ENCODE measurements at places on chromosomes 1 and 21. TPM values are rescaled to one million over a fixed set of nuclear protein-coding genes. Genes with fewer than 3 reads are reported as not detected.

DNA sequence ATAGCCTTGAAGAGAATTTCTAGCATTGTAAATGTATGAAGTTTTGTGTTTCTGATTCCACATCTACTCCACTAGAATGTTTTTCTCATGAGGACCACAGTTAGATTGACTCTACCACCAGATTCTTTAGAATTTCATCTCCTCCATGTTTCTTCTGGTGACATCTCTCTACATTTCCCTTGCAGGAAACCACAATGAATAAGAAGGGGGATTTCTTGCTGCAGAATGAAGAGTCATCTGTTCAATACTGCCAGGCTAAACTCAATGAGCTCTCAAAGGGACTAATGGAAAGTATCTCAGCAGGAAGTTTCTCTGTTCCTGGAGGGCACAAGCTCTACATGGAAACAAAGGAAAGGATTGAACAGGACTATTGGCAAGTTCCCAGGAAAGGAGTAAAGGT is 18.6 kb downstream of the GBP6 start:
- DNase-seq: no peak

DNA sequence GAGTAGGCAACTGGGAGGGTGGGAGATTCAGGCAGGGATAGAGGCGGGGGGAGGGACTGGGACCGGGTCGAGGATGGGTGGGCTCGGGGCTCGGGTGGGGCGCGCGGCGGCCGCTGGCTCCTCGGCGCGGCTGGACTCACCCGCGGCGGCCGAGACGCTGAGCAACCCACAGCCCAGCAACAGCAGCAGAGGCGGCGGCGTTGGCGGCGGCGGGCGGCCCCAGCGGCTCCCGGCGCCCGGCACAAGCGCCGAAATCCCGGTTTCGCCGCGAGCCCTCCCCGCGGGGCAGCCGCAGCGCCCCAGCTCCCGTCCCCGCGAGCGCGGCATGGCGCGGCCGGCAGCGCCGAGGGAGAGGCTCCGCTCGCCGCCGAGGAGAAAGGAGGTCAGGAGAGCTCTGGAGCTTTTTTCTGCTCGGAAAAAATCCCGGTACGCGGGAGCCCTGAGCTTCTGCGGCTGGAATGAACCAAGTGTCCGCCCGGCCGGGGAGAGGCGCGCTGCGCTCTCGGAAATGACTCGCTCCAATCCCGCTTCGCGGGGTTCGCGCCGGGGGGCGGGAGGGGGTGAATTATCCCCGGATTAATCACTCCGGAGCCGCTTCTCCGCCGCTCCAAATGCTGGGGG is at the start of gene CSMD2:
Gene CSMD2 (minus strand): TSS at position 460 of the 621 bp plus-strand sequence. CDS start 133 bp downstream, at position 327.
- no peak for DNase-seq

- DNase-seq: no peak
Measured at GRCh38 chr21:39316729-39317128, 3.3 kb upstream of the BRWD1 start.

DNA sequence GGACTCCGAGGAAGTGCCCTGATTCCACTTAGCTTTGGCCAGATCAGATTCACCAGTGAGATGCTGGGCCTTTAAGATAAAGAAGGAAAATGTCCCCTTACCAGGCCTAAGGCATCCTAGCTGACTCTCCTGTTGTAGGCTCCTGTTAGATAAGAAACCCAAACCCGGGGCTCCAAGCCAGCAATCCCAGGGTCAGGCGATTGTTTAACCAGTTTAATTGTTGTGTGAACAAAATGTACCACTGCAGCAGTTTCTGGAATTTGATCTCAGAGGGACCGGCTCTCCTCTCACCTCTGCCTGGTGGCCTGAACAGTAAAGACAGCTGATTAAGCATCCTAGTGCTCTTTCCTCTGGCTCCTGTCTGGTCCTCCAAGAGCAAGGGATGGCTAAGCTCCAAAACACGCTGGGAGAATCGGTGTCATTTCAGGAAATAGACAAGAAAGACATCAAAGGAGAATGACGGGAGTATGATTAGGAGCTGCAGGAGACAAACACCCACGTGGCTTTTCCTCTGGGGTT is 9.3 kb upstream of the KLHDC8A start:
- no peak for DNase-seq

- no peak for DNase-seq
Measured at GRCh38 chr1:54479841-54480524, 68.0 kb upstream of the ACOT11 start.

DNA sequence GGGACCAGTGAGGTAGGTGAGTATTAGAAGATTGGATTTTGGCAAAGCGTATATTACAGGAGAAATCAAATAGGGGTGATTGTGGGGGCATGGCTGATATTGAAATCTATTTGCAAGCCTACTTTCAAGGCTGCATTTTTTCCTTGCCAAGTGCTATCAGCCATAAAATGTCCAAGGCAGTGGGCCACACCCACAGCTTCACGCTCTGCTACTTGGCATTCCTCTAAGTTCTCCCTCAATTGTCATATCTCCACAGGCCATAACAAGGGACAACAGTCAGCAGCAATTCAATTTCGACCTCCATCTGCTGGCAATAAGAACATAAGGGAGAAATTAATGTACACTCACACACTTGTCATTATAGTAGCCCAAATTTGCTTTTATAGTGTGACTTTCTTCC is 667.1 kb upstream of the PKN2 start:
- DNase-seq: no peak

DNA sequence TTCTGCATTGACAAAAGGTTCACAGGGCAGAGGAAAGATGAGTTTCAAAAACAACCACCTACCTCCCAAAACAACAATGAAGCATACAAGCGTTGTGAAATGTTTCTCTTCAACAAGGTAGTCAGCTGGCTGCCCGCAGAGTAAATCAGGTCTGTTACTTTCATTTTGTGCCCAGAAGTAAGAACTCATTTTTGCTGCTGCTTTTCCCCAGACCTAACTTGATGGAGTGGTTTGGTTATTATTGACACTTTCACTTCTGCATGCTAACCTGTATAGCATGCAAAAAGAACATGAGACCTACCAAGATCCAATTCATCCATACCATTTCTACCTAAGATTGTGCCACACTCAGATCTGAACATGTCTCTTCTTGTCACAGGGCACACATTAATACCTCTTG is 1.3 kb downstream of the SLC9C2 start:
- DNase-seq: no peak

DNA sequence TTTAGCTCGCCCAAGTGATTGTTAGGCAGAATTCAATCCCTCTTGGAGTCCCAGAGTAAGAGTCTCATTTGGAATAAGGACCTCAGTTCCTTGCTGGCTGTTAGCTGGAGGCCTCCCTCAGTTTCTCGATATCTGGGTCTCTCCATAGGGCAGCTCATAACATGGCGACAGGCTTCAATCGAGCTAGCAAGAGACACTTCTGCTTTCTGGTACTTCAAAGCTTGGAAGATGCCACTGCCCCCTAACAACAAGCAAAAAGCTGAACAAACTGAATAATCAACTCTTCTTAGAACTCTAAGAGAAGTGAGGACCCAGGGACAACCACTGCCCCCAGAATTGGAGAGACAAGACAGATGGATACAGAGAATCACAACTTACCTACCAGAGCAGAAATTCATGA is 86.2 kb downstream of the TEX35 start:
- no peak for DNase-seq

DNA sequence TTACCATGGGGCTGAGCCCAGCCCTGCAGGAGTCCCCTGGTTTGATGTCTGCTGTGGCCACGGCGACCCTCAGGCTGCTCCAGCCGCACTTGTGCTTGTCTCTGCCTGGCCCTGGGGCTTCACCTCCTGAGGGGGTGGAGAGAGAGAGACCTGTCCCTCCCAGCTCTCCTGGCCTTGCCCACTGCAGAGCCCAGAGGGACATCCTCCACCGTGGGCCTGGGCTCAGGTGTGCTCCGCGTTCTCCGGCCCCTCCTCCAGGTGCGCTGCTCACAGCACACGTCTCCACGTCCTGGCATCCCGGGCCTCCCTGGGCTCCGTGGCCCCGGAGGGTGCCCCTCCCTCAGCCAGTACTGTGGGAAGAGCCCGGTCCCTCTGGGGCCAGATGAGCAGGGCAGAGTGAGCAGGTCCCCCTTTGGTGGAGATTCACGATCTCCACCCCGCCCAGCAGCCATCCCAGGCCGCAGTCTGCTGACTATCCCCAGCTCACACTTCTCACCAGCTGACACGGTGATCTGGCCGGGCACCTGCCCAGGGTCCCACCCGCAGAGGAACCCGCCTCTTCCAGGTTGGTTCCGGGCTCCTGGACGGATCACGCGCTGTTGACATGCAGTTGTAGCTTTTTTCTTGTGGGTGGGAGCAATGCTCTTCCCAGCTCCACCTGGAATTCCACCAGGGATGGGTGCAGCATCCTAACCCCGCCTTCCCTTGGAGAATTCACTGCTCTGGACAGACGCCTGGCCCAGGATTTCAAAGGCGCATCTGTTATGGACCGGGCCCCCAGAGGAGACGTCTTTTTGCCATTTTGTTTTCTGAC is 41.8 kb upstream of the POFUT2 start:
- DNase-seq: no peak

DNA sequence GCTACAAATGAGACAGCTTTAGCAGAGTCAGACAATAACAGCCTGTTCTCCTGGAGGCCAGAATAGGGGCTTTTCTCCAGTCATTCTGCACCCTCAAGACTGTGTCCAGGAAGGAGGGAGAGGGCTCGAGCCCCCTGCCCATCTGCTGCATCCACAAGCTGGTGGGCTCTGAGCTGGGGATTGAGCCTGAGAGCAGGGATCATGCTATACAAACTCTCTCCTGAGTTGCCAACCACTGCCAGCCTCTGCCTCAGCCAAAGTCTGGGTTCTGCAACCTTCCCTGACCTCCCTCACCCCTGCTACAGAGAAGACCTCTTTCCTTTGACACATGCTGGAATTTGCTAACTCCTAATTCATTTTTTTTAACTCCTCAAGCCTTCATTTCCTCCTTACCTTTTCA is 14.8 kb upstream of the PPM1J start:
- DNase-seq: no peak

DNA sequence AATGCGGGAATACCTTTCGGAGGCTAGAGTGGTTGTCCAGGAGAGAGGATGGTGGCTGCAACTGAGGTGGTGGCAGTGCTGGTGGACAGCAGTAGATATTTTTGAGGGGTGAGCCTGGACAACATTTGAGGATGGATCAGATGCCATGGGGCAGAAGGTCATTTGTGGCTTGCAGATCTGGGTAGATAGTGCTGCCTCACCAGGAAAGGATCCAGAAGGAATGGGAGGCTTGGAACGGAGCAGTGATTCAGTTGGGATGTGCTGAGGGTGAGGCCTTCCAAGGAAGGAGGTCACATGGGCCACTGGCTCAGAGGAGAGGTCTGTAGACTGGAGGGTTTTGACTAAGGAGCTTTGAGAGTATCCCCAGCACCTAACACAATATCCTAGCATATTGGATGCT is 110.8 kb upstream of the KAZN start:
- no peak for DNase-seq

- DNase-seq: no peak
Measured at GRCh38 chr1:82487778-82488177, 687.0 kb downstream of the ADGRL2 start.

DNA sequence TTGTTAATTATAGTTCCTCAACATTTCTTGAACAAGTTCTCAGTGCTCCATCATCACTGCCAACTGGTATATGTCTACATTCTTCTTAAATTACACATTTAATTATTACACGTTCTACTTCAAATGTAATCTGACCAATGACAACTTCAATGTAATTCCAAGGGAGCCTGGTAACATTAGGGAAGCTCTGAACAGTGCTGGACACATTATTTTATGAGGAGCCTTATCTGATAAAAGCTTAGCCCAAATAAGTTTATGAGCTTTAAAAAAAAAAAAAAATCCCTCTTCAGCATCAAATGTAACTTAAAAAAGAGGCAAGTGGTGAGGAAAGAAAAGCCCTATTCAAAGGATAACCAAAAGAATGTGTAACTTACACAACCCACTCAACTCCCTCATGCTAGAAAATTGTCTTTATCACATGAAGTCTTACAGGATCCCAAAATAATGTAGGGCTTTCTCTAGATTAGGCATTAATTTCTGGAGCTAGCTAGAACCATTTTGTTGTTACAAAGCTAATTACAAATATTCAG is 35.2 kb upstream of the ABCA4 start:
- no peak for DNase-seq

GRCh38 chr21:16644685-16645084 is 868.2 kb upstream of the CXADR start:
- no peak for DNase-seq

DNA sequence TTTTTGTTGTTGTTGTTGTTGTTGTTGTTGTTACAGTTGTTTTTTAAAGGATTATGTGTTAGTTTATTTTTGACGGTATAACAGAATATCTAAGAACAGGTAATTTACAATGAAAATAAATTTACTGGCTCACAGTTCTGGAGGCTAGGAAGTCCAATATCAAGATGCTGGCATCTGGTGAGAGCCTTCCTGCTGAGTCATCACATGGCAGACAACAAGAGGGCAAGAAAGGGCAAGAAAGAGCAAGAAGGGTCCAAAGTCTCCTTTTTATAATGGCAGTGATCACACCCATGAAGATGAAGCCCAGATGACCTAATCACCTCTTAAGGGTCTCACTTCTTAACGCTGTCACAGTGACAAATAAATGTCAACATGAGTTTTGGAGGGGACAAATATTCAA is 142.1 kb downstream of the NEGR1 start:
- DNase-seq: no peak

- DNase-seq: no peak
Measured at GRCh38 chr1:97306504-97306903, 584.9 kb downstream of the PTBP2 start.

DNA sequence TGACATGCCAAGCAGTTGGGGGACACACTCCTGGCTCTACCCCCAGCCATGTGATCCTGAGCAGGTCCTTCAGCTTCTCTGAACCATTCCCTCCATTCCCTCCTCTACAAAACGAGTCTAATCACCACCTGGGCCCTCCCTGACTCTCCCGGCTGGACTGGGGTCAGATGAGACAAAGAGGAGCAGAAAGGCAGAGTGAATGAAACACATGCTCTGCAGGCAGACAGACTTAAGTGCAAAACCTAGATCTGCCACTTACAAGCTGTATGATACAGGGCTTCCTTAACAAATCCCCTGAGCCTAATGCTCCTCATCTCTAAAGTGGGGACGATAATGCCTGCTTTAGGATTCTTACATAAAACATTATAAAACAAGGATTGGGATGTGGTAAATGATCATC is 17.3 kb downstream of the RIMS3 start:
- DNase-seq: no peak

Gene DESI2
- 20.7 TPM for polyA plus RNA-seq

Gene TCHHL1
- polyA plus RNA-seq: not detected

Gene KRTAP7-1
- polyA plus RNA-seq: not detected

Gene VASH2
- not detected for polyA plus RNA-seq

Gene SPATA45
- not detected for polyA plus RNA-seq

Gene USP48
- 26.3 TPM for polyA plus RNA-seq

Gene SLC1A7
- polyA plus RNA-seq: 4.8 TPM

Gene UBASH3A
- polyA plus RNA-seq: not detected

Gene CELA3A
- not detected for polyA plus RNA-seq

Gene F11R
- polyA plus RNA-seq: 11.5 TPM
